Skeletal muscle cell (primary cell): ENCODE measurements at places on chromosomes 13 and 19.

- DNase-seq: no peak
Measured at GRCh38 chr13:78193846-78194245, 275.2 kb upstream of the EDNRB start.

- DNase-seq: no peak
Measured at GRCh38 chr13:79258489-79258888, 147.6 kb downstream of the RBM26 start.

DNA sequence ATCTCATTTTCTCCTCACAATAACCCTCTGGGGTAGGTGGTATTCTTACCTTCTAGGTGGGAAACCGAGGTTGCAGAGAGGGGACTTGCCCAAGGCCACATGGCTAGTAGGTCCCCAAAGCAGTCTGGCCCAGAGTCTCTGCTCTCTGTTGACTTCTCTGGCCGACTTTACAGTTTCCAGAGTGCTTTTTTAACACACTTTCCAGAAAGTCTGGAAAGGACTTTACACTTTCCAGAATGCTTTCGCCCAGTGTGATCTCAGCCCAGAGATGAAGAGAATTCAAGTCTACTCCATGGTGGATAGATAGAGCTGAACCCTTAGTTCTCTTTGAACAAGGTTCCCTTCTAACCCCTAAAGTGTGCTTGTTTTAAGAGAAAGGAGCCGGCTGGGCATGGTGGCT lies 12.2 kb downstream of the ARHGAP35 start:
- no peak for DNase-seq

GRCh38 chr19:50197348-50197747 lies 6.1 kb upstream of the MYH14 start:
- DNase-seq: no peak

- DNase-seq: no peak
Measured at GRCh38 chr19:40247178-40247577, 20.7 kb upstream of the CCNP start.

GRCh38 chr13:59681636-59682311 lies 482.0 kb downstream of the DIAPH3 start:
- DNase-seq: no peak

- no peak for DNase-seq
Measured at GRCh38 chr13:73939603-73940002, 194.6 kb downstream of the KLF12 start.

DNA sequence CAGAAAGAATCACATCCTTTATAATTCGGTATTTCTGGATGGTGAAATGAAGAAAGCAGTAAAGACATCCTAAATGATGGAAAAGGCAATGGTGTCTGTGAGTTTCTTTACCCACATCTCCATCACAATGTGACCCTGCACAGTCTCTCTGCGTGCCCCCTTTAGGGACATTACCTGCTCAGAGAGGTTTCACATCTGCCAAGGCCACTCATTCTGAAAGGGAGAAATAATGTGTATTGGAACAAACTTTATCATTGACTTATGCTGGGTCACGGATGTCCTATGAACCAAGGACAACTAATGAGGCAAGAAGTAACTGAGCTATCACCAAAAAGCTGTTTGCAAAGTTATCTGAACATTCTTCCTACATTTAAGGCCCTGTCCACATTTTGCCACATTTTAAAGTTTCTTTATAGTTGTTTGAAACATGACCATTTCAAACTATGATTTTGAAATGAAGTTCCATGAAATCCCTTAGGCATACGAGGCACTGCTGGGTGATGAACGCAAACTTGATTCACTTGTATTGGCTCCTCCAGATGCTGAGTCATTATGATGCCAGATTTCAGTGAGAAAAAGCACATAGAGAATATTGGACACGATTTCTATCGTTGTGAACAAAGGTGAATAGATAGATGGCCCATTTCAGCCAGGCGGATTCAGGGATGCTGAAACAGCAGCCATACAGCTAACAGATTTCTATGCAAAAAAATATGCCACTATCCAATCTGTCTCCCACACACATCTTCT lies 63.5 kb upstream of the HMGB1 start:
- peak; percentile 34 for DNase-seq

DNA sequence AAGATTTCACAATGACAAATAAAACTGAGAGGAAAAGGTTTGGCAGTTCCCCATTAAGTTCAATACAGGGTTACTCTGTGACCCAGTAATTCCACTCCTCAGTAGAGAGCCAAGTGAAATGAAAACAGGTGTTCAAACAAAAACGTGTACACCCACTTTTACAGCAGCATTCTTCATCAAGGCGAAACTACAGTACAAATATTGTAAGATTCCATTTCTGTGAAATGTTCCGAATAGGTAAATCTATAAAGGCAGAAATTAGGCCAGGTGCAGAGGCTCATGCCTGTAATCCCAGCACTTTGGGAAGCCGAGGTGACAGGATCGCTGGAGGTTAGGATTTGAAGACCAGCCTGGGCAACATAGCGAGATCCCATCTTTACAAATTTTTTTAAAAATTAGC lies 8.9 kb upstream of the GDF15 start:
- DNase-seq: no peak

- peak; percentile 9 for DNase-seq
Measured at GRCh38 chr13:100124265-100124664, 35.4 kb downstream of the PCCA start.

GRCh38 chr19:16446108-16446723 lies 25.6 kb downstream of the EPS15L1 start:
- DNase-seq: no peak

DNA sequence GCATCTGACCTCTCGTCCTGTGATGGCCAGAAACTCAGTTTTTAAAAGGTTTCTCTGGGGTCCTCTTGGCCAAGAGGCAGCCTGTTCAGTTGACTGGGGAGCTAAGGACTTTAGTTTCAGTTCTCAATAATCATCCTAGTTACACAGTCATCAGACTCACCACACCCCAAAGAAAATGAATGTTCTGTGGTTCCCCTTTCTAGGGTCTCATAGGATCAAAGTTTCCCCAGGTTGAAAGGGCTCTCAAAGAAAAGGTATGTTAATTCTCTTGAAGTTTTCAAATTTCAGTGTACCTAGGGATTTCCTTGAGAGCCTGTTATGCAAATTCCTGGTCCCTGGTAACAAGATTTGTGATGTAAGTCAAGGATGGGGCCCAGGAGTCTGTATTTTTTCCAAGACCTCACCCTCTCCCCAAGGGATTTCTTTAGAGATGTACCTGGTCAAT lies 94.9 kb downstream of the FAM216B start:
- no peak for DNase-seq

- no peak for DNase-seq
Measured at GRCh38 chr19:15635016-15635805, 5.5 kb upstream of the CYP4F3 start.

- DNase-seq: no peak
Measured at GRCh38 chr13:46340011-46340410, 47.0 kb downstream of the RUBCNL start.

GRCh38 chr13:86826232-86826631 lies 844.9 kb upstream of the SLITRK5 start:
- no peak for DNase-seq

- peak; percentile 93 for DNase-seq
Measured at GRCh38 chr13:30792285-30793000, 57.1 kb downstream of the ALOX5AP start.

GRCh38 chr19:955803-956765 lies 28.1 kb upstream of the WDR18 start:
- no peak for DNase-seq

DNA sequence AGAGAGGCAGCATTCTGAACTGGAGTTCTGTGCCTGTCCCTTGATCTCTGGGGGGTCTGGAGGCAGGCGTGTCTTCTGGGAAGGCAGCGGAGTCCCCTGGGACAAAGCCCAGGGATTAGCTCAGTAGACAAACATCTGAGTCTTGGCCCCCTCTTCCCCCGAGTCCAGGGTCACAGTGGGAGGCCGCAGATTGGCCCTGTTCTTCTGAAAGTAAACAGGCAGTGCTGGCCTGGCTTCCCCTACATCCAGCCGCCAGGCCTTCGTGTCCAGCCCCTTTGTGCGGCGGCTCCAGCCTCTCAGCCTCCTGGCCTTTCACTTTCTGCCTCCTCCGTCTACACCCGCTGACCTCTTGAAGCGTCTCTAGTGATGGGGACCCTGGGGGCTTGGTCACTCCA lies 989 bp downstream of the NFILZ start:
- no peak for DNase-seq

- DNase-seq: no peak
Measured at GRCh38 chr13:99174533-99175100, 26.0 kb upstream of the UBAC2 start.

GRCh38 chr19:2084993-2085720 lies 11.0 kb downstream of the MOB3A start:
- DNase-seq: no peak

- DNase-seq: no peak
Measured at GRCh38 chr13:113449693-113450347, 3.5 kb downstream of the ADPRHL1 start.

GRCh38 chr19:46863818-46864629 lies 3.2 kb downstream of the ARHGAP35 start:
- DNase-seq: no peak

GRCh38 chr19:51690454-51691073 lies 2.6 kb upstream of the SPACA6 start:
- DNase-seq: peak; percentile 56

GRCh38 chr13:95327190-95327589 lies 25.9 kb upstream of the ABCC4 start:
- no peak for DNase-seq

DNA sequence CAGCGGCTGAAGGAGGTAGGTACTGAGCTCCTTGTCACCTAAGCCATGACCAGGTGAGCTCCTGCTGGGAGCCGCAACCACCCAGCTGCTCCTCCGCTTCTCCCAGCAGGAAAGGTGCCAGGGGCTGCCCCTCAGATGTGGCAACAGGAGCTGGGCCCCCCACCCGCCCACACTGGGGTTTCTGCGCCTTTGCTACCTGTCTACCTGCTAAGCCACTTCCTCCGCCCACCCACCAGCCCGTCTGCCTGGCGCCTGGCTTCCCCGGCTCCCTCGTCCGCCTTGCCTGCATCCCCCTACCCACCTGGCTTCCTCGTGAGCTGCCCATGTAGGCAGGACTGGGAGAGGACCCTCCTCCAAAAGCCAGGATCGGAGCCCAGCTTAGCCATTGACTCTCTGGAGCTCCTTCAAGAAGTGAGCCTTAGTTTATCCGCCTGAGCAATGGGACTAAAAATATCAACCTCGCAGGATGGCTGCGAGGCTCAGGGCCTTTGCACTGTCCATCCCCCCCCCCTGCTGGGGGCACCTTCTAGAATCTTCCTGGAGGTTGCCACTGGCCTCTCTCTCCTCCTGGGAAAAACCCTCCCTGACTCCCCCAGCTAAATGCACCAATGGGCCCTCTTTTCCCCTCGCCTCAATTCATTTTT lies 55.8 kb upstream of the KLF2 start:
- no peak for DNase-seq

- no peak for DNase-seq
Measured at GRCh38 chr19:806815-807421, 9.7 kb downstream of the PTBP1 start.

GRCh38 chr19:9538183-9539058 lies at the start of gene ZNF426:
Gene ZNF426 (minus strand): TSS chr19:9538645. CDS start chr19:9536232, 2,413 bp downstream.
- DNase-seq: peak; percentile 56

DNA sequence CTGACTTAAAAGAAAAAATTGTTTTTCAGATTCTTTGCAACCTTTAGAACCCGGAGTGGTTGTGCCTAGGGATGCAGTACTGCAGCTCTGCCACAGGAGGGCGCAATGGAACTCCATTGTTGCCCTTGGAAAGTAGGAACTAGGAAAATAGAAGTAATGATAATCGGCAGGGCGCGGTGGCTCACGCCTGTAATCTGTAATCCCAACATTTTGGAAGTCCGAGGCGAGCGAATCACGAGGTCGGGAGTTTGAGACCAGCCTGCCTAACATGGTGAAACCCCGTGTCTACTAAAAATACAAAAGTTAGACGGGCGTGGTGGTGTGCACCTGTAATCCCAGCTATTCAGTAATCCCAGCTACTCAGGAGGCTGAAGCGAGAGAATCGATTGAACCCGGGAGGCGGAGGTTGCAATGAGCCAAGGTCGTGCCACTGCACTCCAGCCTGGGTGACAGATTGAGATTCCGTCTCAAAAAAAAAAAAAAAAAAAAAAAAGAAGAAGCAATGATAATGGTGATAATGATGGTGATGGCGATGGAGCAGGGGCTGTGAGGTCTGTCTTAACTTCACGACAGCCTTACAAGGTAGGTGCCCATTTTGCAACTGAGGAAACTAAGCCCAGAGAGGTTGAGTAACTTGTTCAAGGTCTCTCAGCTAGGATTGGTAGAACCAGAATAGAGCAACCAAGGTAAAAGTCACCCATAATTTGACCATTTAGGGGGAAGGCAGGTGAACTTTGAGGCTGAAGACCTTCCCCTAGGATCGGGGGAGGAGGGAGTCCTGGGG lies 5.5 kb upstream of the ADAMTS10 start:
- DNase-seq: no peak

DNA sequence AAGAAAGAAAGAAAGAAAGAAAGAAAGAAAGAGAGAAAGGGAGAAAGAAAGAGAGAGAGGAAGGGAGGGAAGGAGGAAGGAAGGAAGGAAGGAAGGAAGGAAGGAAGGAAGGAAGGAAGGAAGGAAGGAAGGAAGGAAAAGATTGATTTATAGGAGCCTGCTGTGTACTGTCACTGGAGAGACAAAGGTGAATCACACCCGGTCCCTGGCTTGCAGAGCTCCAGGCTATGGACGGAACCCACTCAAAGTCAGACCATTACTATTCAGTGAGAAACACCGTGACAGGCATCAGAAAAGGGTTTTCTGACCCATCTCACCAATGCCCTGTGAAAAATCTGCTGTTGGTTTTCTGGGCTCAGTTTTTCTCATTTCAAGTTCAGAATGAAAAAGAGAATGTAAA lies 7.3 kb upstream of the CEACAM6 start:
- no peak for DNase-seq

GRCh38 chr19:48397263-48398101 lies 4.0 kb downstream of the GRIN2D start:
- DNase-seq: no peak

DNA sequence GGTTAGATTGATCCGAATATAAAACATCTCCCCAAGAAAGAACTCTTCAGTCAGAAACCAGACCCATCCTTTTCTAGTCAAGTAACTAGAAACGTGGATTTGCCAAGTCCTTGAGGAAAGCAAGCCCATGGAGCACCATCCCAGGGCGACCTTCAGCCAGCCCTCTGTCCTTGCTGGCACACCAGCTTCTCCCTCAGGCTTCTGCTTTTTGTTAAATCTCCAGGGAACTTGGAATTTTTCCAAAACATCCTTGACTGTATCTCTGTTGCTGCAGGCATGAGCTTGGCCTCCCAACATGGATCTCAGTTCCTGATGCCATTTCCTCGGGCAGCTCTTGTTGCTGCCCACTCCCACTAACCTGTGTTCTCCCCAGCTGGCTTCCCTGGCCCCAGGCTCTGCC lies 27.1 kb upstream of the C1QTNF9 start:
- no peak for DNase-seq

GRCh38 chr19:17339088-17339741 lies 1.9 kb downstream of the GTPBP3 start:
- no peak for DNase-seq

DNA sequence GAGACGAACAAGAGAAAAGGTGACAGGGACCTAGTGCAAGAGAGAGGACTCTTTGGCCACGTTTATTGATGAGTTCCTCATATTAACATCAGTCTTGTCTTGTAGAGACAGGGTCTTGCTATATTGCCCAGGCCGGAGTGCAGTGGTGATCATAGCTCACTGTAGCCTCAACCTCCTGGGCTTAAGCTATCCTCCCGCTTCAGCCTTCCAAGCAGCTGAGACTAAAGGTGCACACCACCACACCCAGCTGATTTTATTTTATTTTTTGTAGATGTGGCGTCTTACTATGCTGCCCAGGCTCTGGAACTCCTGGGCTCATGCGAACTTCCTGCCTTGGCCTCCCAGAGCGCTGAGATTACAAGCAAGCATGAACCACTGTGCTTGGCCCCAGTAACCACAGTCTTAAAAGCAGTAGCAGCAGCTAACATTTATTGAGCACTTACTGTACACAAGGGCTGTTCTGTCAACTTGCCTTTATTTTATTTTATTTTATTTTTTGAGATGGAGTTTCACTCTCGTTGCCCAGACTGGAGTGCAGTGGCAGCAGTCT lies 1.1 kb upstream of the SH2D3A start:
- no peak for DNase-seq
